ENCODE measurements at places on chromosomes 11 and 22.

DNA sequence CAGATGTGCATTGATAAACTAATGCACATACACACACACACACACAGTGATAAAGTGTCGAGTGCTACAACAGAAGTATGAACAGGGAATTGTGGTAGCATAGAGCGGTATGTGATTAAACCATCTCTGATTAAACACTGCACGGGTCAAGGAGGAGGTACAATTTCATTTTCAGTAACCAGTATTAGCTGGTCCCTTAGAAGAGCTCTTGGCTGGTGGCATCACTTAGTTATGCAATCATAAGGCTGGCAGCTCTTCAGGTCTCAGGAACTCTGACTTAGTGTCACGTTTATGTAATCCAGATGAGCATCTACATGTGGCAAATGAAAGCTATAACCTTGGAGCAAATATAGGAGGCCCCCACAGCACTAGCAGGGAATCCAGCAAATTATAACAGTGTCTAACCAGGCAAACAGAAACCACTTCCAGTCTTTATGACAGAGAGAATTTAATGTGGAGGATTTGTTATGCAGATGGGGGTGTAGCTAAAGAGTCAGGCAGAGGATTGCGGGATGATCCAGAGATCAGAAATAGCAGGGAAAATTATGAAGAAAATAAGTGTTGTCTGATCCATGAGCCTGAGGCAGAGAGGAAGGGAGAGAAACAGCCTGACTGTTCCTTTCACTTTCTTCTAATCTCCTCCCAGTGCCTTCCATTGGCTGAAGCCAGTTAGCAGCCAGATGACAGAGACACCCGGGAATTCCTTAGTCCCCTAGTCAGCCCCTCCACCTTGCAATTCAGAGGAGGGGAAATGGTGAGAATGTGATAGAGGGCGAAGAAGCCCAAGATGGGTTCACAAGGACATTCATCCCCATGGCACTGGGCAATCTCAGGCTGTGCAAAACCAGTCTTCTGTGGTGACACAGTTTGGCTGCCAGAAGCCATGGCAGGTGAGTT lies 533.1 kb upstream of the TENM4 start:
- no peak for DNase-seq

DNA sequence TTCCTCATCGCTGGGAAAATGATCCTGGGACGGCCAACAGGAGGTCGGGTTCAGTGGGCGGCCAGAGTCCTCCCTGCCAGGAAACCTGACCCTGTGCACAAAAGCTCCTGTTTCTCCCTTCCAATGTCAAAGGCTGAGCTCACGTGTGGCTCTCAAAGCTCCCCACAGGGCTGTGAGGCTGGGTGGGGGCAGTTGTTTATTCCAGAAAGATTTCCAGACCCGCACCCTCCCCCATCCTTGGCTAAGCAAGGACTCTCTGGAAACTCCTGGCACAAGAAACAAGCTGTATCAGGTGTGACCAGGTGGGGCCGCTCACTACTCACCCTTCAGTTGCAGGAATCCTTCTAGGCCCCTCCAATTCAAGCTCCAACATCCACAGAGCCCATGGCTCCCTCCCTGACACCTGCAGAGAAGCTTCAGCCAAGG lies 131.9 kb downstream of the SHANK2 start:
- no peak for DNase-seq

- DNase-seq: no peak
Measured at GRCh38 chr22:49518436-49518970, 309.2 kb downstream of the BRD1 start.

GRCh38 chr11:69044111-69045013 lies 4.4 kb upstream of the TPCN2 start:
- DNase-seq: peak; percentile 53

DNA sequence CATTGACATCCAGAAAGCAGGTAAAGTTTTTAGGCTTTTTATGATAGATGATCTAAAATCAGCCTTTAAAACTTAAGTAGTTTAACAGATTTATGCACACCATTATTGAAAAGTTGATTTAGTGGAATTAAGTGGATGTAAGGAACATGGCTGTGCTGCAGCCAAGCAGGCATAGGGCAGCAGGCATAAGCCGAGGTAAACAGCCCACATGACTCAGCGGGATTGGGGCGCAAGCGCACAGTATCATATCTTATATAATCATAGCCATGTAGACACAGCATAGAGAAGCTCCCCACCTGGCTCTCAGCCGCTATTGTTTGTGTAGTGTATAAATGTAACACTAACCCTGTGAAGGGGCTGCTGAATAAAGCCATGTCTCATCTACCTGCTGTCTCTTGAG lies 157.5 kb downstream of the WNT11 start:
- no peak for DNase-seq

DNA sequence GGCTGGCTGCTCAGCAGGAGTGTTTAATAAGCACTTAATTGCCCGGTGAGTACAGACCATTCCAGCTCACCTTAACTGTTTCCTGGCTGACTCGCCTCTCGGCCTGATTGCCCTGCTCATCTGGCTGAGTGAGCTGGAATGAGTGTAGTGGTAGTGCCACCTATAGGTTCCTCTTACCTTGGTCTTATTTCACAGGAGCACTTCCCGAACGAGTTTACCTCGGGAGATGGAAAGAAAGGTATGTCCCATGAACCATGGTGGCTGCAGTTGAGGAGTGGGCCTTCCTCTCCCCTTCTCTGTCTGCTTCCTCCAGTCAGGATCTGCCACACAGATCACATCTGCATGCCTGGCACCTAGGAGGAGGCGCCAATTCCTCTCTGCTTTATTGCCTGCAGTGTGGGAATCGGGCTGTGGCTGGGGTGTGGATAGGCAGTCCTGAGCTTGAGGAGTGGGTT lies 26.7 kb downstream of the UPB1 start:
- DNase-seq: no peak

GRCh38 chr22:46866591-46866990 lies 104.1 kb downstream of the TBC1D22A start:
- DNase-seq: no peak

DNA sequence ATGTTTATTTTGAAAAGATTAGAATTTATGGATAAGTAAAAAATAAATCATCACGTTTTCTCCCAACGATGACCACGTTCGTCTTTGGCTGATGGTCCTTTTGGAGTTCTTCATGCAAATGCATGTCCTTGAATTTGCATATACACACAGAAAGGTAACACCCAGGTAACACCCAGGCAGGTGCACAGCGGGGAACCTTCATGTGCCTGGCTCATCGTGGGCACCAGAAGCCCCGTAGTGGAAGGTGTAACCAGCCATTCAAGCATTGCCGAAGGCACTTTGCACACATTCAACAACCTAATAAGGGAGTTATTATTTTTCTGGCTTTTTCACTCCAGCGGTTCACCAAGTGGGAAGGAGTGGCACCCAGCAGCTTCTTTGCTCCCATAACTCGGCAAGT lies 404.6 kb downstream of the TBC1D22A start:
- no peak for DNase-seq

DNA sequence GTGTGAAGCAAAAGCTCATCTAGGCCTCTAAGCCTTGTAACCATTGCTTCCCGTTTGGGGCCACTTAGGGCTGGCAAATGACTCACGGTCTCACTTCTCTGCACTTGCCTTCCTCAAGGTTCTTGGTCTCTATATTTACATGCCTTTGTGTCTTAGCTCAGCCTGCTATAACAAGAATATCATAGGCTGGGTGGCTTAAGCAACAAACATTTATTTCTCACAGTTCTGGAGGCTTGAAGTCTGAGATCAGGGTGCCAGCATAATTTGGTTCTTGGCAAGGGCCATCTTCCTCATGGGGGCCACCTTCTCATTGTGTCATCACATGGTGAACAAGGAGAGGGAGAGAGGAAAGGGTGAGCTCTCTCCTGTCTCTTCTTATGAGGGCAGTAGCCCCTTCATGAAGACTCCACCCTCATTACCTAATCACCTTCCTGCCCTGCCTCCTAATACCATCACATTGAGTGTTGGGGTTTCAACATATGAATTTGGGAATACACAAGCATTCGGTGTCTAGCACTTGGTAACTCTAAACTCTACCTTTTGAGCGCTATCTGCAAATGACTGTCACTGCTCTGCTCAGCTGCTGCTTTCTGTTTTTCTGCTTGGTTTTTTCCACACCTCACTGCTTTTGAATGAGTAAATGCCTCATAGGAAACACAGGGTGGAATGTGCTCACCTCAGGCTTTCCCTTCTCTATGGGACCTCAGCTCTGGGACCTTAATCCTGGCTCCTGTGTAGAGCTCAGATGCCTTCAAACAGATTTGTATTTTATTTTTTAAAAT lies 16.2 kb upstream of the ME3 start:
- DNase-seq: no peak

GRCh38 chr11:46916286-46917108 lies 1.9 kb downstream of the LRP4 start:
- peak; percentile 92 for DNase-seq

DNA sequence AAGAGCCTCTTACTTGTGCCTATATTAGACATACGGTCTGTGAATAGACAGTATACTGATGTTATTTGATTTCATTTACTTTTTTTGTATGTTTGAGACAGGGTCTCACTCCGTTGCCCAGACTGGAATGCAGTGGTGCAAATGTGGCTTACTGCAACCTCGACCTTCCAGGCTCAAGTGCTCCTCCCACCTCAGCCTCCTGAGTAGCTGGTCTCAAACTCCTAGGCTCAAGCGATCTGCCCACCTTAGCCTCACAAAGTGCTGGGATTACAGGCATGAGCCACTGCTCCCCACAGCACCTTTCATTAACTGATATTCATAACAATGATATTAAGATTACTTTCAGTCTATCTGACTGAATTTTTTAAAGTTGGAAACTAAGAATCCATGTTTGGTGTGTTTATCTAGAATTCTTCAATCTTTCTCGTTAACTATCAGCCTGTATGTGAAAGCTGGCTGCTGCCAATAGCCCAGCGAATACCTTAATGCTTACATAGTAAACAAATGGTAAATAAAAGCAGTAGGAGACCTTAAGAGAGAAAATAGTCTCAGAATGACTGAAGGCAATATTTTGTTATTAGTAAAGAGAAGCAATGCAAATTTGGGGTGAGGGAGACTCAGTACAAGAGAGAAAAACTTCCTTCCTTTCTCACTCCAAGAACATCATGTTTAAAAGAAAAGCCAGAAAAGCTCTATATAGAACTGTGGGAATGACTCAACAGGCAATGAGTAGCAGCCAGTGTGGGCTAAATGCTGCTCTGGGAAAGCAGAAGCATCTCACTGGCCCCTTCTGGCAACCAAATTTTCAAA lies 101.9 kb downstream of the MRTFA start:
- no peak for DNase-seq

DNA sequence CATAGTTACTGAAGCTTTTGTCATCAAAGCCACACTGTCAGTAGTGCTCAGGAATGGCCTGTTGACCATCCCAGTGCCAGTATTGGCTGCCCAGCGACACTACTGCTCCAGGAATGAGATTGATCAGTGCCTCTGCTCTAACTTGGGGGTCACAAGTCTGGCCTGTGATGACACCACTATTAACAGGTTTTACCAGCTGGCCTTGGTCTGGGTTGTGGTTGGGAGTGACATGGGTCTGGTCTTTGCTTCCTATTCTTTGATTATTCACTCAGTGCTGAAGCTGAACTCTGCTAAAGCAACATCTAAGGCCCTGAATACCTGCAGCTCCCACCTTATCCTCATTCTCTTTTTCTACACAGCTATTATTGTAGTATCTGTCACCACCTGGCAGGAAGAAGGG lies 21.5 kb downstream of the OR56B4 start:
- no peak for DNase-seq

GRCh38 chr11:128889657-128890213 lies 1.4 kb upstream of the KCNJ5 start:
- no peak for DNase-seq

- DNase-seq: peak; percentile 78
Measured at GRCh38 chr22:49533886-49534285, 293.8 kb downstream of the BRD1 start.

GRCh38 chr11:75260396-75261170 lies 20.0 kb downstream of the TPBGL start:
- DNase-seq: peak; percentile 57

GRCh38 chr11:86919557-86920210 lies 35.5 kb downstream of the FZD4 start:
- DNase-seq: no peak

All from lower leg skin (tissue), 4 donors.